ENCODE measurements at places on chromosomes 13 and 19.

DNA sequence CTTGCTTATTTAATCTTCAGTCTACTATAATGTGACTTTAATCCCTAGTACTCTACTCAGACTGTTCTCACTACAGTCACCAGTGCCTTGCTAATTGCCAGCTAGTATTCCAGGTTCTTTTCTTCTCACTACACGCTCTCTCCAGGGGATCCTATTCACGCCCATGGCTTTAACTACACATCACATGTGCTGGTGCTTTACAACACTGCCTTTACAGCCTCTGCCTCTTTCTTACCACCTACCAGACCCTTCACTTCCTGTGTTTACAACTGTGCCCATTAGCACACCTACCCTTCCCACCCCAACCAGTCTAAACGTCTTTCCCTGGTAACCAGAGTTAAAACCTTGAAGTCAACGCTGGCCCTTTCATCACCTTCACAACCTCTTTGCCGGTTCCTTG, 249.5 kb downstream of the DNAJC15 start:
- no peak for DNase-seq

- no peak for DNase-seq
Measured at GRCh38 chr13:80871481-80871880, 530.6 kb upstream of the SPRY2 start.

GRCh38 chr13:111033172-111034130, 81.7 kb upstream of the ARHGEF7 start:
- no peak for DNase-seq

DNA sequence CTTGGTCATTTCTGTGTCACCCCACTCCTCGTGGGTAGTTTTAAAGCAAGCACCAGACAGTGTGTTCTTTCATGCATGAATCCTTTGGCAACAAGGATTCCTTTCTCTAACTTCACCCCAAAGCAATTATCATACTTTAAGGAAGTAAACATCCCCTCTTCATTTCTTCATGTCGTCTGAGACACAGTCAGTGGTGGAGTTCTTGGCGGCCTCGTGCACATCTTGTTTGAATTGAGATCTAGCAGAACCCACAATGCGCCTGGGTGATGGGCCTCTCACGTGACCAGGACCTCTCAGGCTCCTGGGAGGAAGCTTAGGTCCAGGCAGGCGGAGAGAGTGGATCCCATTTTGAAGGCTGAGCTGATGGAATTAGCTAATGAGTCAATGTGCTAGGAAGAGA, 2.6 kb downstream of the ACSBG2 start:
- no peak for DNase-seq

- no peak for DNase-seq
Measured at GRCh38 chr13:20258208-20258962, 26.3 kb upstream of the GJB6 start.

DNA sequence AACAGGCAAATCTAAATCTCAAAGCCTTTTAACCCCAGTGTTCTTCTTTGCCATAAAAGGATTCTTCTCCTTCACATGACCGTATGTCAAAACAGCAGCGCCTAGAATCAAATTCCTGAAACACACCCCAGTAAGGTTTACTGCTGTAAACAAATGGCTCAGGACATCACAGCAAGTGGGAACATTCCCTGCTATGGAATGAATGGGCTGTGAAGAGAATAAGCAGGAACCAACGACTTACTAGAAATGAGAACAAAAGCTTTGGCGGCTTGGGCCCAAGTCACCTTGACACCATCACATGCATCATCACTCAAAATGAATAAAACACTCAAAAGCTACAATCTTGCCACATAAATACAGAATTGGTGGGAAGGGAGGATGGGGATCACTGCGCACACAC, 80.4 kb upstream of the SPATA13 start:
- no peak for DNase-seq

- DNase-seq: no peak
Measured at GRCh38 chr13:96816261-96816660, 178.0 kb downstream of the OXGR1 start.

GRCh38 chr13:105773863-105774538, 761.5 kb downstream of the EFNB2 start:
- DNase-seq: no peak

- no peak for DNase-seq
Measured at GRCh38 chr19:10295305-10295846, 5.6 kb downstream of the ICAM5 start.

- DNase-seq: no peak
Measured at GRCh38 chr13:111937777-111938311, 129.1 kb upstream of the SOX1 start.

- no peak for DNase-seq
Measured at GRCh38 chr13:41802043-41802683, 158.7 kb downstream of the VWA8 start.

DNA sequence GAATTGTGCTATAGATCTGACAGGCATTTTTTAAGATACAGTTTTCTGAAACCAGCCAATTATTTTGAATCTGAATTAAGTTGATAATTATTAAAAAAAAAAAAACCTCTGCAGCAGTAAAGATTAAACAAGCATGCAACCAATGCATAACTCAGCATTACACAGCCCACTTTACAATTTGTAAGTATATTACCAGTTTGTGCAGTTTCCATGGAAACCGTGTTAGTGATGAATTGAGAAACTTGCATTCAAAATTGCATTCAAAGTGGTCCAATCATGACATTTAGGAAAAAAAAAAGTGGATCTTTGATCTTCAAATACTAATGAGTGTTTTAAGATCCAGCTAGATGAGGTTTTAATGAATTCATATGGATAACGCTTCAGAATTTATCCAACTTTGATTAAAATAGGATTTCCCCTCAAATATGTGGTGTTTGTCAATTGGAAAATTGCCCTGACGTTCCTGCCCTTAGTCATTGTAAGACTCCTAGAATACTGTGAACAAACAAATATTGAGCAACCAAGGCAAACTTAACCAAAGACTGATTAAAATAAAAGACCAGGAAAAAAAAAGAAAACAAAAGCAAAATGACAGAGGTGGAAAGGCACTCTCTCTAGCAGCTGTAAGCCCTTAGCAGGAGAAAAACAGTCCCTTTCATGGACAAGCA, 314.8 kb upstream of the MAB21L1 start:
- no peak for DNase-seq

DNA sequence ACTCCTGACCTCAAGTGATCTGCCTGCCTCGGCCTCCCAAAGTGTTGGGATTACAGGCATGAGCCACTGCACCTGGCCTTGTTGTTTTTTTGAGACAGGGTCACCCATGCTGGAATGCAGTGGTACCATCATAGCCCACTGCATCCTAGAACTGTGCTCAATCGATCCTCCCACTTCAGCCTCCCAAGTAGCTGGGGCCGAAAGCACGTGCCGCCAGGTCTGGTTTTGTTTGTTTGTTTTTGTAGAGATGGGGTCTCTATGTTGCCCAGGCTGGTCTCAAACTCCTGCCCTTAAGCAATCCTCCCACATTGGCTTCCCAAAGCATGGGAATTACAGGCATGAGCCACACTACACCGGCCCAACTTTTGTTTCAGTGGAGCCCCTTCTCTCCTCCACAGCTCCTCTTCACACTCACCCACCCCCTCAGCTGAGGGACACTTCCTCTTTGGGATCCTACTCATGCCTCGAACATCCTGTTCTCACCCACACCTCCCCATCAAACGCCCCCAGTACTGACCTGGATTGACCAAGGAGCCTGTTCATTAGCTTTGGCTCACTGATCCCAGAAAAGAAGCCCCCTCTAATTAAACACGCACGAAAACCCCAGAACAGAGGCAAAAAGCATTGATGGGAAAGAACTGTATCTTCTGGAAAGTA, 12.8 kb upstream of the CERS4 start:
- DNase-seq: no peak

DNA sequence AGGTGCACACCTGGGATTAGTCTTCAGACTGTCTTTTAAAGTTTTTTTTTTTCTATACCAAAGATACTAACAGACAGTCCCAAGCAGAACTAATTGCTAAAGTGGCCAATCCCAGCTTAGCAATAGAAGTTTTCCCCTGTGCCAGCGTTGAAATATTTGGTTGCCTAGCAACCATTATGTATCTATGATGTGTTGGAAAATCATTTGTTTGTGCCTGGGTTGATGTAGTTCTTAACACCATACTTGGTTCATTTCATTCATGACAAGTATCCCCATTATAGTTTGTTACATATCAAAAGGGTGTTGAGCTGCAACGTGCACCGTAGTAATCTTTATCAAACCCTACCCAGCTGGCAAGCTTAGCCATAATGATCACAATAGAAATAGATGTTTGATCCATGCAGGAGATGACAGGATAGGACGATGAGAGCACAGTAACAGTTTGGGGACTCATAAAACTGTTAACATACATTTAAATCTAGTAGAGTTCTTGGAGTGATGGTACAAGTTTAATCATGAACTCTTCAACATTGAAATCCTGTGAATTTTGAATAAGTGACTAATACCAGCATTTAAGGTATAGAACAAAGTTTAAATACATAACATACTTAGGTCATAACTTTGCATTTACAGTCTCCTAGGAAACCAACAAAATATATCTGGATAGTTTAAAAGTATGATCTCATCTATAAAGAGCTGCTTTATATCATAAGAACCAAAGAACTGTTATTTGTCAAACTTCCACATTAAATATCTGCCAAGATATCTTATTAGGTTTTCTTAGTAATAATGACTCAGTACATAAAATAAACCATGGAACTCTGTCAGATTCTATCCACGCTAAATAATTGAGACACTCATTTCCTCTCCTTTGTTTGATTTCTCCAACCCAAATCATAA, 73.4 kb downstream of the MBNL2 start:
- DNase-seq: no peak

Measured in stimulated activated CD8-positive, alpha-beta memory T cell treated with anti-CD3 and anti-CD28 coated beads, Interleukin-15, amount 100 ng/mL, for 4 hours (primary cell).